ENCODE measurements at places on chromosomes 13 and 19. TPM values are rescaled to one million over a fixed set of nuclear protein-coding genes. Genes with fewer than 3 reads are reported as not detected.

The ZNF442 gene
- 1.9 TPM for total RNA-seq

The NLRP4 gene
- not detected for total RNA-seq

The PSG11 gene
- not detected for total RNA-seq

DNA sequence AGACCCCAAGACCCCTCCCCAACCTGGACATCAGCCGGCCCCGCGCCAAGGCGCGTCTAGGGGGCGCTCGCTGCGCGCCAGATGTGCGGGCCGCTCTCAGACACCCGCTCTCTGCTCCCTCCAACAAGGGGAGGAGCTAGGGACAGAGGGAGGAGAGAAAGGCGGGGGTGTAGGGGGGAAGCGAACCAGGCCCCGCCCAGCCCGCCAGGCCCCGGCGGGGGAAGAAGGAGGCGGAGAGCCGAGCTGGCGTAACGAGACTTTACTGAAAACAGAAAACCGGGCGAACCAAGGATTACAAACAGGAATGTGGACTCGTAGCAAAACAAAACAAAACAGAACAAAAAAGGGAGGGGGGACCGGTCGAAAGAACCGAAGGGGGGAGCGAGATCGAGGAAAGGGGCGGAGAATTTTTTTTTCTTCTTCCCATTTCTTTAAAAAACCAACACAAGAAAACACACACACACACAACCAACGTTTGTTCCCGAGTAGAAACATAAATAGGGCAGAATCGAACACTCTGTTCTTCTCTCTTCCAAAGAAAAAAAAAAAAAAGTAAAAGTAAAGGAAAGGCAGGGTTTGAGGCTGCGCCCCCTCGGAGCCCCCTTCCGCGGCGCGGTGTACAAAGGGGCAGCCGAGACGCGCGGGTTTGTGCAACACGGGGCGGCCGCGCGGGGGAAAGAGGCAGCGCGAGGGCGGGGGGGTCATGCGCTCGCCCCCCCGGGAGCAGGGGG is 1.7 kb downstream of the JUND start:
- peak; percentile 91 for DNase-seq

DNA sequence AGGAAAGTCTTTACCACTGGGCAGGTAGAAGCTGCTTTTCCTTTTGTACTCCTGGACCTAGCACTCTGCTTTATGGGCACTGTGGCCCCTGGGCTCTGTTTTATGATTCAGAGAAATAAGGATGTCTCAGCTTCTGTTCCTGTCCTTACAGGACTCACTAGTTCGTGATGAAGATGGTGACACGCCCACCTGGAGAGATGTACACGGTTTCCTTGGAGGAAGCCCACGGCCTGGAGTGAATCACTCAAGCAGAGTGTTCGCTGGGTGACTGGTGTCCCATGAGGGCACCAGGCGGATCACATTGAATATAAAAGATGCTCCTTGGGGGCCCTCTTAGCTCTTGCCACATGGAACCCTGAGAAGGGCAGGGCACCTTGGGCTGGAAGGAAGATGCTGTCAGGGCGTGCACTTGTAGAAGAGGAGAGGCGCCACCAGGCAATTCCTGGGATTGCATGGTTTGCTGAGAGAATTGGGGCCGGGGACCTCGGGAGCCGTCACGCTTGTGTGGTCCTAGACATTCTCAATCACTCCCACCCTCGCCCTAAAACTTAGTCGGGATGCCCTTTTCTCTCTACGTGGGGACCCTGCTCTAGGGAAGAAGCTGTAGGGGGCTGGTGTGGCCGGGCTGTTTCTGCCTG is 202.6 kb downstream of the TSHZ3 start:
- peak; percentile 30 for DNase-seq

The LRRC63 gene
- total RNA-seq = not detected

DNA sequence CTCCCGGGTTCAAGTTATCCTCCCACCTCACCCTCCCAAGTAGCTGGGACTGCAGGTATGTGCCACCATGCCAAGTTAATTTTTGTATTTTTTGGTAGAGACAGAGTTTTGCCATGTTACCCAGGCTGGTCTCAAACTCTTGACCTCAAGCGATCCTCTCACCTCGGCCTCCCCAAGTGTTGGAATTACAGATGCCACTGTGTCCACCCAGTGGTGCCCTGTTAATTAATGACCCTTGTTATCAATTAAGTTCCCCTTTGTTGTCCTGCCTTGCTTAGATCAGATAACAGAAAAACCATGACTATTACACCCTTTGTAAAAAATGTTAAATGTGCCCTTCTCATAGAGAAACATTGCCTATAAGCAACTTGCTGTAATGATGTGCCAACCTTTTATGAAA is 34.4 kb upstream of the IGFL1 start:
- DNase-seq = no peak

The CNN1 gene
- 35.3 TPM for total RNA-seq

DNA sequence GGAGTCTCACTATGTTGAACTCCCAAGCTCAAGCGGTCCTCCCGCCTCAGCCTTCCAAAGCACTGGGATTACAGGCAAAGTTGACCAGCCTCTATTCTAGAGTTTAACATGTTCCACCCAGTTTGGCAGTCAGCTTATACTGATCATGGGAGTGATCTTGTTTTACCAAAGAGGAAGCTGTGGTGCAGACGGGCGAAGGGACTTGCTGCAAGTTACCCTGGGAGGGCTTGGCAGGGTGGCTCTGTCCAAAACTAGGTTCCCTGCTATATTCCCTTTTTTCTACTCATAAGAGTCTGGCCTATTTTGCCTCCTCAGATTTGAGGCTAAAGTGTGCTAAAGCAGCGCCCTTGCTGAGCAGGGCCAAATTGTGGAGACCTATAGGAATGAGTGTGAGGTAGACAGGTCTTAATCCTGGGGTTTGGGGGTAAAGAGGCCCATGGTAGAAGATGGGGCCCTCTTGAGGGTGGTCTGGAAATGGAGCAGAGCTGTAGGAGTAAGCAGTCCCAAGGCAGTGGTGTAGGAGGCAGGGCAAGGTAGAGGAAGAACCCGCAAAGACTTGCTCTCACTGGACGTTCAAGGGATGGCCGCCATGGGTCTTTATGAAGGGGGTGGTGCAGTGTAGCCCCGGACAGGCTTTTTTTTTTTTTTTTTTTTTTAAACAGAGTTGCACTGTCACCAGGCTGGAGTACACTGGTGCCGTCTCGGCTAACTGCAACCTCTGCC is 3.3 kb downstream of the RPS19 start:
- no peak for DNase-seq

- no peak for DNase-seq
Observed at GRCh38 chr13:21328836-21329477, 130.1 kb downstream of the ZDHHC20 start.

DNA sequence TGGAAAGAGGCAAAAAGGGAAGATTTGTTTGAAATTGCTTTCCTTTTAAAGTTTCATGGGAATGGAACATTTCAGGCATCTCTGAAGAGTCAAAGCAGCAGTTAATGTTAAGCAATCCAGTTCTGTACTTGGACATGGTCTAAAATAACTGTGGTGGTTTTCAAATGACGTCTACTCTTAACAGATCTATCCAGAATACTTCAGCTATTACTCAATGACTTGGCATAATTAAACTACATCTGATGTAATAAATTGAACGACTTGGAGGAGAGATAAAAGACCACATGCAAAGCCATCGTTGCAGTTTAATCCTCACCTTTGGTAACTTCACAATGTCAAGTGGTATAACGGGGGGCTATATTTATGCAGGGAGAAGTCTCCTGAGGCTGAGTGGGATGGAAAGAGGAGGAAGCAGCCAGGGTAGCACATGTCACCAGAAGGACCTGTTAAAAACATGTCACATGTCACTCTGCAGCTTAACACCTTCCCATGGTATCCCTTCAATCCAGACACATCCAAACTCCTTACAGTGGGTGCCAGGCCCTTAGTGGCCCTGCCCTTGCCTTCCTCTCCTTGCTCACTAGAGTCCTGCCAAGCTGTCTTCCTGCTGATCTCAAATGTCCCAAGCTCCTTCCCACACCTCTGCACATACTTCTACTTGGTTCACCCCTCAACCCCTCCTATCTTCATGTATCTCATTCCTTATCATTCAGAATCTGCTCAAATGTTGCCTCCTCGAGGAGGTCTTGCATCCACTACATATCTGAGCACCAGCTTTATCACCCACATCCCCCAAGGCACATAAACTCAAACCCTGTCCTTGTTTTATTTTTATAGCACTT is 327.8 kb downstream of the SUCLA2 start:
- DNase-seq = peak; percentile 32

DNA sequence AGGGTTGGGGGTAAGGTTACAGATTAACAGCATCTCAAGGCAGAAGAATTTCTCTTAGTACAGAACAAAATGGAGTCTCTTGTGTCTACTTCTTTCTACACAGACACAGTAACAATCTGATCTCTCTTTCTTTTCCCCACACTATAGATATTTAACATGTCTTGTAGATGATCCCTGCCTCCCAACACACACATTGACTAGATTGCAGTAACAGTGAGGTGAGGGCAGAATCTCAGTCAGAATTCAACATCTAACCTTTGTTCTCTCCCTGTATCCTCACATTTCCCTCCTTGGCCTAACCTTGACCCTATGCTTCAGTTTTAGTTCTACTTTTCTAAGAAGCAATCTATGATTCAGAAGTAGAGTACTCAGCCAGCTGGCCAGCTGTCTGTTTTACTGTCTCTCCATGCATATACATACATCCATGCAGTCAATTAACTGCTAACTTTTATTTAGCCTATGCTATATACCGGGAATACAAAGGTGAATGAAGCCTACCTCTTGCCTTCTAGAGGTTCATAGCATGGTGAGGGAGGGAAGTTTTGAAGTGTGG is 18.1 kb downstream of the DNAJC15 start:
- DNase-seq = no peak

The TSSK6 gene
- total RNA-seq = 2.8 TPM

The PSPN gene
- total RNA-seq = 0.94 TPM

The RAP2A gene
- 26.3 TPM for total RNA-seq

The SYDE1 gene
- total RNA-seq = 11.0 TPM

The CASP14 gene
- total RNA-seq = 3.7 TPM

The ANKRD24 gene
- 0.56 TPM for total RNA-seq

The ZNF506 gene
- 20.7 TPM for total RNA-seq

DNA sequence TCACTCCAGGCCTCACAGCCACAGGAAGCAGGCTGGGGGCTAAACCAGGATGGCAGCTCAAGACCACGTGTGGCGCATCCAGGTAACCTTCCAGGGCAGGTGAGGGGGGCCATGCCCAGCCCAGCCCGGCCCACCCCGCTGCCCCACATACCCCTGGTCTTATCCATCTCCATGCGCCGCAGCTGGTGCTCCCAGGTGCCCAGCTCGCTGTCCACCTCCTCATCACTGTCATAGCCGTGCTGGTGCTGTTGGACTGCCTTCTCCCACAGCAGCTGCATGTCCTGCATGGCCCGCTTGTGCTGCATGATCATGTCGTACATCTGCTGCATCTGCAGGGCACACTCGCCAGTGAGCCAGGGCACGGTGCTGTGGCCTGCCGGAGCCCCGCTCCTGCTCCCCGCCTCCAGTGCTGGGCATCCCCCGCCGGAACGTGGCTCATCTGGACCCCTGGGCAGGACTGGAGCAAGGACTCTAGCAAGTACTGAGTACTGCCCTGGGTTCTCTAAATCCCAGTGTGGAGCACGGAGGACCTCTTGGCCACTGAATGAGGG is 6.0 kb upstream of the TM6SF2 start:
- DNase-seq = no peak

- no peak for DNase-seq
Observed at GRCh38 chr19:8441725-8442544, 2.8 kb upstream of the HNRNPM start.
